ENCODE measurements at places on chromosomes 12 and 14.

GRCh38 chr14:68208218-68208617 lies 388.6 kb downstream of the RAD51B start:
- no peak for DNase-seq

DNA sequence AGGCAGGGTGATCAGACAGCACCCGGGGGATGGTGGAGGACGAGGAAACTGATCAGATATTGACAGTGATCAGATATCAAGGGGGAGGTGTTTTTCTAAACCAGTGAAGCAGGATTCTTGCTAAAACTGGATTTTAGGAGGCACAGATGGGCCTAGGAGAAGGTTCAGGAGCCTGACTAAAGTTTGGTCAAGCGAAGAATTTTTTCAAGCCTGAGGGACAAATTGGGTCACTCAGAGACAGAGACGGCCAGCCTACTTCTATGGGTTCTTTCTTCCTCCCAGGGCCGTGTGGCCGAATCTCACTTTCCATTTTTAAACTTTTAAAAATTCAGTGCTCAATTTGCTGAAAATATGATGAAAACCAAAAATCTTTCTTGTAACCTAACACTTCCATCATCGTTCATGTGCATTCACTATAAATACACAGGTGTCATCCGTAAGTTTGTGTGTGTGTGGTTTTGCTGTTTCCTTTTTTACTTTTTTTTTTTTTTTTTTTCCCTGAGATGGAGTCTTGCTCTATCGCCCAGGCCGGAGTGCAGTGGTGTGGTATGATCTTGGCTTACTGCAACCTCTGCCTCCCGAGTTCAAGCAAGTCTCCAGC lies 68.5 kb downstream of the RIN3 start:
- DNase-seq = no peak

- no peak for DNase-seq
These were observed 13.0 kb upstream of the RACGAP1 start for GRCh38 chr12:50038336-50038735.

DNA sequence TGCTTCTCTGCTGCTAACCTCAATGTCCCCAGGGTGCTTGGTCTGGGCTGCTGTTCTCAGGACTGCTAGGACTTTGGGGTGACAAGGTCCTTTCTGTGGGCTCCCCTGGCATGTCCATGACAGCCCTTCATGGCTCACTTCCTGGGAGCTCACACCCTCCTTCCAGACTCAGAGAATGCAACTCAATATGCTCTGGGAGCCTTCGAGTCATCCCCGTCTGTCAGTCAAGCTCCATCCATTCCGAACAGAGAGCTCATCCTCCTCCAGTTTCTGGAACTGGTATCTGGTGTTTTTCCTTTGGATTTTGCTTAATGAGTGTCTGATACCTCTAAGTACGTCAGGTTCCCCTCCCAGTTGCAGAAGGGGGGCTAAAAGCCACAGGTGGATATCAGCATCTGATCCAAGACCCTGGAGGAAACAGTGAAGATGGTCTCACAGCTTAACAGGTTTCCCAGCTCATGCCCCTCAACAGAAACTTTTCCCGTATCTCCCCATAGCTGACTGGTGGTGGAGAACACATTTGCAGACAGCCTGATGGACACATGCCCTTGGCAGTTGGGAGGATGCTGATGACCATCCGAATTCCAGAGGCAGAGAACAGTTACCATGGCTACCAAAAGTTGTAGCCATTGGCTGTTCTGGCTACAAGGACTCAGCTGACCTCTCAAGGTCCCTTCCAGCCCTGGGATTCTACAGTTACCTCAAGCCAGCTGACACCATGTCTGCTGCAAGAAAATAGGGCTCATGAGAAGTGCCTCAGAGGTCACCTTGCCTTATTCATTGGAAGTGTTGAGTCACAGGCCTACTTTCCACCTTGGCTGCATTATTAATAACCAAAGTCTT lies 9.5 kb upstream of the RAB35 start:
- no peak for DNase-seq
